ENCODE measurements at places on chromosomes 7 and 10.

- no peak for DNase-seq
Observed at GRCh38 chr7:107754642-107755041, 10.7 kb downstream of the CBLL1 start.

DNA sequence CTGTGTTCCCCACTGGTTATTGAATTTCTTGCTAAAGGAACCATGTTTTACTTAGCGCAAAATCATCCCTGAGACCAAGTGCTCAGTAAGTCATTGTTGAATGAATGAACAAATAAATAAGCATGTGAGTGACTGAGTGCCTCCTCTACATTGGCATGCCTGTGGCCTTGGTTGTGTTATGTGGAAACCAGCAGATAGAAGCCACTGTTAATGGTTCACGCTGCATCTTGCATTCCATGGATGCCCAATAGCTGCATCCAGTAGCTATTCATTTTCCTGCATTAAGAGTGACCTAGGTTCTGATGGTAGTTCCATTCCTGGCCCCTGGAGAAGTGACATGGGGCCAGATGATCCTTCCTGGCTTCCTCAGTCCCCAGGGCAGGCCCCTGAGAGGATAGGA, 113.3 kb upstream of the BMPER start:
- no peak for DNase-seq

DNA sequence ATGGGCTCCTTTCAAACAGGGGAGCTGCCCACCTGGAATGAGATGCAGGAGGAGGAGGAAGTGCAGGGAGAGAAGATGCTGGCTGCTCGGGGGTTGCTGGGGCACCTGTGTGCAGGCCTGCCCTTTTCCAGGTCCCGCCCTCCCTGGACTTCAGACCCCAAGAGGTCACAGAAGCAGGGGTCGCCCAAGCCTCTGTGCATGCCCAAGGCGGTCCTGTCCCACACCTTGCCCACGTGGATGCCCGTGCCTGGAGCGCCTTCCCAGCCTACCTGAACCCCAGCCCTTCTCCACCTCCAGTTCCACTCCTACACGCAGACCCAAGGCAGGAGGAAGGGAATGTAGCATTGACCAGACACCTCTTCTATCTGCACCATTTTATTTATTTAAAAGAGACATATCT, 71.3 kb downstream of the SH3PXD2A start:
- DNase-seq = no peak

GRCh38 chr10:101773923-101774588, 1.9 kb downstream of the FGF8 start:
- DNase-seq = no peak

DNA sequence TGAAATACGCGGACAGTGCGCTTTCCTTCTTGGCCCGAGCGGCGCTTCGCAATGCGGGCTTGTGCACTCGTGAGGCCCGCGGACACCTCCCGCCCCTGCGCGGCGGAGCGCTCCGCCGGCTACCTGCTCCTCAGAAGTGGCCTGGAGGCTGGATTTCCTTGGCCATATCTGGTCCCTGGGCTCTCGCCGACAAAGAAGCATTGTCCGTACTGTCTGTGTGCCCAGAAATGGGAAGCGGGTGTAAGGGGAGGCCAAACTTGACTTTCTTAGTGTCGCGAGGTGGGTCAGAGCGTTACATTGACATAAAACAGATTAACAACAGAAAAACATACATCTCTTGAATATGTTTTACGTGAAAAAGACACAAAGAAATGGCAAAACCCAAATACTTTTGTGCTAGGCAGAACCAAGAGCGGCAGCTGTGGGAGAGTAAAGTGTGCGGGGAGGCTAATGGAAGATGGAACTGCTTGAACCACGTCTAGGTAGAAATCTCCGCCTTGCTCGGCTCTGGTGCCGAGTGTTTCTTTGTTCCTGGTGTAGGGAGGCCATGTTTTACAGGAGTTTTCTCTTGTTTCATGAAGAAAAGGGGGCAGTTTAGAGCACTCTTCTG, 1.4 kb downstream of the LANCL2 start:
- no peak for DNase-seq

DNA sequence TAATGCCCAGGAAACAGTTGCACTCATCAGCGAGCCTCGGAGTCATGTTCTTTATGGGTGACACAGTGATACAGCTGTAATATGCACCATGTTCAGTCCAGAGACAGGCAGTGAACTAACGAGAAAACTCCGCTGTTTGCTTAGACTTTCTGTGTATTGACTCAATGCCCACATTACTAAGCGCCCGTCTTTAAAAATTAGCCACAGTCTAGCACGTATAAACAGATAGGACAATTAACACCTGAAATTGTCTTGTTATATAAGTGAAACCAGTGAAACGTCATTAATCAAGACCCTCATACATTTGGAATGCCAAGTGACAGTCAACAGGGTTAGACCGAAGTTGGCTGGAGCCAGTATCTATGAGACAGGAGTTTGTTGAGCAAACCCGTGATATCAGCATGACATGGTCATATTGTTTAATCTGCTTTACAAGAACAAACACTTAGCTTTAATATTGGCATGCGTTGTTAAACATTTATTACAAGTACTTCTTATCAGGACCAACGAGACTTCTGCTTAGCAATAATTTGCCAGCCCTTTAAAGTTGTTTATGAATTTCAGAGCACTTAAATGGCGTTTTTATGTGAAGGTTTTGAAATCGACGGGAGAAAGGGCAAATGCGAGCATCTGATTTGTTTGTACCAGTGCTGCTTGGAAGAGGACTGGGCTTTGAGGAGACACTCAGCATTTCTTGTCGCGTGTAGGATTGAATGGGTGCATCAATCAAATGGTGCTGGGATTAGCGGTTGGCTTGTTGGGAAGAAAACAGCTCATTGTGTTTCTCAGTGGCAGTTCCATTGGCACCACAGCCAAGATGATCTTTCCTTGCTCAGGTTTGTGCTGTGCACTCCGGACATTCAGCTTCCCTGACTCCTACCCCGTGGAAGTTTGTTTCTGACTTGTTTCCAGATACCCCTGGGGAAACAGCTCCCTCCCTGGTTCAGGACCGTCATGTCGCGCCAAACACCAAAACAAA, 56.3 kb downstream of the CAMK1D start:
- DNase-seq = no peak

Measured in nucleus accumbens (tissue), 56 donors.